ENCODE measurements at places on chromosomes 5 and 9. TPM values are rescaled to one million over a fixed set of nuclear protein-coding genes. Genes with fewer than 3 reads are reported as not detected.

DNA sequence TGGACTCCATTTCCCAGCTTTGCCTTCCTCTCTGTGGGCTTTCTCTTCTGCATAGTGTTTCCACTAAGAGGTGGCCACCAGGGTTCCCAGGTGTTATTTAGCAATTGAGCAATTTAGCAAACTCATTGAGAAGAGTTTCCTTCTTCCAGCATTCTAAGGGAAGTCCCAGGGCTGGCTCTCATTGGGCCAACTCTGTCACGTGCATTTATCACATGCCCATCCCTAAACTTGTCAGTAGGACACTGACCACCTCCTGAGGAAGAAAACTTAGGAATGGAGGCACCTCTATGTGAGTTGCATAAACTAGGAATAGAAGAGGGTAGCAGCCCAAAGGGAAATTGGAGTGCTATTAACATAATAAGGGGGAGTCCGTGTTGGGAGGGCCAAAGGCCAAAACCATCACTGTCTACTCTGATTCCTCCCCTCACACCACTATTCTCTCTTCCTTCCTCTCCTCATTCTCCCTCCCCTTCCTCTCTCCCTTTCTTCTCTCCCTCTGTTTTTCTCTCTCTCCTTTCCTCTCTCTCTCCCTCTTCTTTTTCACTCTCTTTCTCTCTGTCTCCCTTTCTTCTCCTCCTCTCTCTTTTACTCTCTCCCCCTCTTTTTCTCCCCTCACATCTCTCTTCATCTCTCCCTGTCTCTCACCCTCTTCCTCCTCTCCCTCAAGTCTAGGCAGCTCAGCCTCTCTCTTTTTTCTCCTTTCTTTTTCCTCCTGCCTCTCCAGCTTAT, 213.4 kb downstream of the PALM2AKAP2 start:
- no peak overlapping the region for H3K27ac ChIP-seq
- H3K4me1 ChIP-seq: no peaks in the 10 kb centered on the region
- DNase-seq: no peak
- no peaks in the 10 kb centered on the region for H3K27me3 ChIP-seq
- H3K4me3 ChIP-seq: no peak overlapping the region
- no peaks in the 10 kb centered on the region for H3K36me3 ChIP-seq

DNA sequence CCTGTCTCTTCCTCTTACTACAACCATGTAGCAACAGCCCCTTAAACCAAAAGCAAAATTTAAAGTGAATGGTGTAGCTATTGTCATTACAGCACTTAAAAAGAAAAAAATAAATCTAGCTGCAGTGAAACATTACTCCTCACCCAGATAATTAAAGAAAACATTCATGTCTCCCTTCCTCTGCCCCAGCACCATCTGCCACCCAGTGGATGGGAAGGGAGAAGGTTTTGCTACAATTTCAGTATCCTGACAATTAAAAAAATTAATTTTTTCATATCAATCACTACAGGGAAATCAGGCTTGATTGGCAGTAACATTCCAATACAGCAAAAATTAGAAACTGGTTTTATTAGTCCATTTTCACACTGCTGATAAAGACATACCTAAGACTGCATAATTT, 147.4 kb upstream of the PUM3 start:
- no peaks in the 10 kb centered on the region for H3K27me3 ChIP-seq
- no peak for DNase-seq
- H3K36me3 ChIP-seq: no peaks in the 10 kb centered on the region
- H3K27ac ChIP-seq: no peak overlapping the region

- peaks cover 8% of the 10 kb centered on the region for H3K27me3 ChIP-seq
- H3K4me1 ChIP-seq: peaks cover 5% of the 10 kb centered on the region
- H3K4me3 ChIP-seq: no peak overlapping the region
- peaks cover 2% of the 10 kb centered on the region for H3K36me3 ChIP-seq
These were observed 404.6 kb downstream of the GADD45G start for GRCh38 chr9:90009447-90009846.

DNA sequence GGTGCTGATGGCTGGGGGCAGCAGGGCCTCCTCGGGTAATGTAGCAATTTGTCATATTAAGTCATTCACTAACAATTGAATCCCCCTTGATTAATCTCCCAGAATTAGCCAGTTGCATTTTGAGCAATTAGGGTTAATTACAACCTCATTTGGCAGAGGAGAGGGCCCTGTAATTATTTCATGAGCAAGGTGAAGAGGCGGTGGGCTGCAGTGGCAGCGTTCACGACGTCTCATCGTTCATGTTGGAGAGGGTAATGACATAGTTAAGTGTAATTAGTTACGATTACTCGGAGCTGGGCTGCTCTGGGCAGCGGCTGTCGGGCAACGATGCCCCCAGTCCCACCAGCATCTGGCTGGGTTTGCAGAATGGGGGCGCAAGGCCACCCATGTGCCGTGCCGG, 46.0 kb downstream of the NEK6 start:
- peaks cover 12% of the 10 kb centered on the region for H3K4me1 ChIP-seq
- no peak overlapping the region for H3K27ac ChIP-seq
- H3K27me3 ChIP-seq: peaks cover 7% of the 10 kb centered on the region

DNA sequence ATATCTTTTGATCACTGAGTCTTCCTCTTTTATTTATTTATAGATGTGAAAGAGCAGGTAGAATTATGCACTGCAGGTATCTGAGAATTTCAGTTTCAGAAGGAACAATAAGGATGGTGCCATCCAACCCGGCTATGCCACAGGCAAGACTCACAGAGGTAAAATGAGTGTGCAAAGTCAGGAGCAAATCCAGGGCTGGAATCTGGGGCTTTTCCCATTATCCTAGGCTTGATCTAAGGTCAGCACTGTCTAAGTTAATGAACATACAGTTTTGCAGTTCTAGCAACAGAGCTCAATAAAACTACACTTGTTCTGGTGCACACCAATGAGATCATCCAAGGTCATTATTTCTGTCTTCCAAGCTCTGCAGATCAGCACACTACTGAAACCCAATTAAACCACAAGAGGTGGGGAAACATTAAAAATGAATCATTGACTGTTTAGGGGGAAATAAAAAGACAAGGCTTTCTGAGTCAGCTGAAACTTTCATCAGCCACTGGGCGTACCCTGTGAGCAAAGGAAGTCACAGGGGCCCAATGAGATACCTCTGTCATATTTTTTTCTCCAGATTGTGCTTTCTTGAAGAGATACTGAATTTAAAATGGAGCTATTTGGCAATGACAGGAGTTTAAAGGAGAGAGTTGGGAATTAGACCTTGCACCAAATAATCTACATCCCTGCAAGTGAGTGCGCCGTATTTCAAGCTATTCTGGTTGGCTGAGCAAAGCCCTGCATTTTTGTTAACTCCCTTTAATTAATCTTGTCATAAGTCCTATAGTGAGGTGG, 662.2 kb upstream of the ZNF608 start:
- no peaks in the 10 kb centered on the region for H3K36me3 ChIP-seq
- no peak overlapping the region for H3K4me3 ChIP-seq
- H3K27ac ChIP-seq: no peak overlapping the region
- no peaks in the 10 kb centered on the region for H3K27me3 ChIP-seq
- H3K4me1 ChIP-seq: no peaks in the 10 kb centered on the region

GRCh38 chr5:150252489-150252888, 37.1 kb downstream of the CAMK2A start:
- DNase-seq: no peak
- H3K4me1 ChIP-seq: peaks cover 2% of the 10 kb centered on the region
- H3K4me3 ChIP-seq: no peak overlapping the region

DNA sequence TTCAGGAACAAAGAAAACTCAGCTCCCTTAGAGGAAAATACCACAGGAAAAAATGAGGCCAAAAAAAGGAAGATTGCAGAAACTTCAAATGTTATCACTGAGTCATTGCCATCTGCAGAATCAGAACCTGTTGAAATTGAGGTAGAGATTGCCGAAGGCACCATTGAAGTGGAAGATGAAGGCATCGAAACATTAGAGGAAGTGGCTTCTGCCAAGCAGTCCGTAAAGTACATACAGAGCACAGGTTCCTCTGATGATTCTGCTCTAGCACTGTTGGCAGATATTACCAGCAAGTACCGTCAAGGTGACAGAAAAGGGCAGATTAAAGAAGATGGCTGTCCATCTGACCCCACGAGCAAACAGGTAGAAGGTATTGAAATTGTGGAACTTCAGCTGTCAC, 30.8 kb upstream of the NIM1K start:
- H3K4me1 ChIP-seq: peaks cover 13% of the 10 kb centered on the region
- H3K4me3 ChIP-seq: peak overlapping the region; percentile 13
- H3K36me3 ChIP-seq: peaks cover 49% of the 10 kb centered on the region
- H3K27me3 ChIP-seq: no peaks in the 10 kb centered on the region

DNA sequence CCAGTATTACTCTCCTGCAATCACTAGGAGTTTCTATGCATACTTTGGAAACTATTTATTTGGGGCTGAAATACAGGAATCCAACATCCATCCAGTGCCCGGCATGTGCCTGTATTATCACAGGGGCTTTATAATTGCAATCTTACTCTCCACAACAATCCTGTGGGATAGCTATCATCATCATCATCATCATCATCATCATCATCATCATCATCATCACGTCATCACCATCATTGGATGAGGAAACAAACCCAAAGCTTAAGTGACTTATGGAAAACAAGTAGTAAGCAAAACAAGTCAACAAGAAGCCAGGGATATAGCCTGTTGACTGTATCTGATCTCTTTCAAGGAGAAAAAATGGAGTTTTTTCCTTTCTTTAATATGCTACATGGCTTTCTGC, 47.8 kb upstream of the FYB1 start:
- H3K27ac ChIP-seq: no peak overlapping the region
- no peak for DNase-seq
- no peak overlapping the region for H3K4me3 ChIP-seq
- peaks cover 24% of the 10 kb centered on the region for H3K4me1 ChIP-seq
- H3K27me3 ChIP-seq: no peaks in the 10 kb centered on the region

DNA sequence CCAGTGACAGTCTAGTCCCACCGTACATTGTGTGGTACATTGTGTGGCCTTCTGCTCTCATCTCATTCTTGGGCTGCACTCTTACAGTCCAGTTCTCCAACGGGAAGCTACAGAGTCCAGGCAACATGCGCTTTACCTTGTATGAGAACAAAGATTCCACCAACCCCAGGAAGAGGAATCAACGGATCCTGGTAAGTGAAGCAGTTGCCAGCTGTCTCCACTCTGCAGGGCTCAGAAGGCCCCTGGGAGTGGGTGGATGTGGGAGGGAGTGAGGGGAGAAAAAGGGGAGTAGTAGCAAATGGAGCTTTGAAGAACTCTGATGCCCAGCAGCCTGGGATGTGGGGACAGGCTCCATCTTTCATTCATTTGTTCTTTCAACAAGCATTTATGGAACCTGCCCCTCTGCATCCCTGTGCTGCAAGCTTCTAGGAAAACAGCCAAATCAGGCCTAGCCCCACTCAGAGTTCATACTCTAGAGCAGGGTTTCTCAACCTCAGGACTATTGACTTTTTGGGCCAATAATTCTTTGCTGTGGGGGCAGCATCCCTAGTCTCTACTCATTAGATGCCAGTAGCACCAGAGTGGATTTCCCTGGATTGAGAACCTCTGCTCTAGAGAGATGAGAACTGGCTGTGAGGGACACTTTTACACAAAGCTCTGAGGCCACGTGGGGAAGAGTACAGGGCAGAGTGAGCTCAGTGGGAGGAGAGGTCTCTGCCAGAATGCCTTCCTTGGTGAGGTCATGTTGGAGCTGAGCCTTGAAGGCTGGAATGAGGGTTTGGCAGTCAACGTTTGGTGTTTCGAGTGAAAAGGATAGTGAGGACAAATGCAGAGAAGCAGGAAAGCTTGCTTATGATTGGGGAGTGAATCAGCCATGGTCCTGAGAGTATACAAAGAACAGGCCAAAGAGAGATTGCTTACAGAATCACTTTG, 1.1 kb downstream of the POLR1E start:
- peak overlapping the region; percentile 98 for H3K4me3 ChIP-seq
- peaks cover 32% of the 10 kb centered on the region for H3K4me1 ChIP-seq
- H3K36me3 ChIP-seq: peaks cover 9% of the 10 kb centered on the region
- H3K27ac ChIP-seq: peak overlapping the region; percentile 96
- peaks cover under 1% of the 10 kb centered on the region for H3K27me3 ChIP-seq

GRCh38 chr9:113658545-113658895, 195.0 kb downstream of the RGS3 start:
- H3K27me3 ChIP-seq: peaks cover 26% of the 10 kb centered on the region
- no peak overlapping the region for H3K27ac ChIP-seq
- peaks cover 8% of the 10 kb centered on the region for H3K4me1 ChIP-seq
- no peak overlapping the region for H3K4me3 ChIP-seq
- H3K36me3 ChIP-seq: no peaks in the 10 kb centered on the region

- H3K4me1 ChIP-seq: no peaks in the 10 kb centered on the region
- no peaks in the 10 kb centered on the region for H3K36me3 ChIP-seq
- H3K27ac ChIP-seq: no peak overlapping the region
- no peak for DNase-seq
- H3K27me3 ChIP-seq: peaks cover 3% of the 10 kb centered on the region
These were observed 50.5 kb downstream of the PALM2AKAP2 start for GRCh38 chr9:109830545-109830944.

DNA sequence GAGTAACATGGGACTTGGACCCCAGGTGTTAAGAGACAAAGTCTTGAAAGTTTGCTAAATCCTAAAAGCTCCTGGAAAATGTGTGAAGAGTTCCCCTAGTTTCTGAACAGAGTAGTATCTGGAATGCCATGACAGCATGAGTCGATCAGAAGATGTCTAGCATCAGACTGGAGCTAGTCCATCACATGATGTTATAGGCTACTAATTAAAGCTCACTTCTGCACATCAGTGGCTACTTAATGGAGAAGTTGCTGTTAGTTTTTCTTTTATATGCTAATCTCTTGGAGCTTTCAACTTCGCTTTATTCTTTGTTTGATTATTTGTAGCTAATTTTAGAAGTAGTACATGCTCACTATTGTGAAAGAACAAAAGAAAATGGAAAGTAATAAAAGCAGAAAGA, 471.3 kb upstream of the KLF4 start:
- no peaks in the 10 kb centered on the region for H3K4me1 ChIP-seq
- H3K27me3 ChIP-seq: no peaks in the 10 kb centered on the region
- H3K36me3 ChIP-seq: no peaks in the 10 kb centered on the region
- H3K27ac ChIP-seq: no peak overlapping the region
- no peak for DNase-seq
- H3K4me3 ChIP-seq: no peak overlapping the region

- H3K27me3 ChIP-seq: no peaks in the 10 kb centered on the region
- peaks cover 4% of the 10 kb centered on the region for H3K4me1 ChIP-seq
- DNase-seq: peak; percentile 87
These were observed 20.3 kb downstream of the PTPA start for GRCh38 chr9:129131300-129132145.

GRCh38 chr9:19720377-19720776, 68.5 kb downstream of the SLC24A2 start:
- H3K4me1 ChIP-seq: no peaks in the 10 kb centered on the region
- no peaks in the 10 kb centered on the region for H3K36me3 ChIP-seq
- H3K4me3 ChIP-seq: no peak overlapping the region
- H3K27me3 ChIP-seq: peaks cover 4% of the 10 kb centered on the region

- no peak overlapping the region for H3K4me3 ChIP-seq
- no peak for DNase-seq
- no peaks in the 10 kb centered on the region for H3K36me3 ChIP-seq
These were observed 580.3 kb downstream of the BNC2 start for GRCh38 chr9:16290169-16290568.

- H3K36me3 ChIP-seq: no peaks in the 10 kb centered on the region
- H3K4me1 ChIP-seq: no peaks in the 10 kb centered on the region
- no peak for DNase-seq
- no peak overlapping the region for H3K4me3 ChIP-seq
- no peaks in the 10 kb centered on the region for H3K27me3 ChIP-seq
- no peak overlapping the region for H3K27ac ChIP-seq
These were observed 43.0 kb downstream of the SEMA5A start for GRCh38 chr5:9502864-9503263.

- peak overlapping the region; percentile 28 for H3K4me3 ChIP-seq
- H3K27ac ChIP-seq: peak overlapping the region; percentile 22
- peaks cover 16% of the 10 kb centered on the region for H3K36me3 ChIP-seq
- no peaks in the 10 kb centered on the region for H3K27me3 ChIP-seq
- peaks cover 50% of the 10 kb centered on the region for H3K4me1 ChIP-seq
These were observed 156.1 kb downstream of the SNX18 start for GRCh38 chr5:54673523-54674225.

Gene TAS2R1
- total RNA-seq: not detected

Gene ENDOG
- 16.2 TPM for total RNA-seq

Gene TLX3
- total RNA-seq: not detected

Gene LCN2
- not detected for total RNA-seq

Gene UGT3A2
- total RNA-seq: not detected
